GF-D8 (cell line): ENCODE measurements at places on chromosomes 13 and 19.

DNA sequence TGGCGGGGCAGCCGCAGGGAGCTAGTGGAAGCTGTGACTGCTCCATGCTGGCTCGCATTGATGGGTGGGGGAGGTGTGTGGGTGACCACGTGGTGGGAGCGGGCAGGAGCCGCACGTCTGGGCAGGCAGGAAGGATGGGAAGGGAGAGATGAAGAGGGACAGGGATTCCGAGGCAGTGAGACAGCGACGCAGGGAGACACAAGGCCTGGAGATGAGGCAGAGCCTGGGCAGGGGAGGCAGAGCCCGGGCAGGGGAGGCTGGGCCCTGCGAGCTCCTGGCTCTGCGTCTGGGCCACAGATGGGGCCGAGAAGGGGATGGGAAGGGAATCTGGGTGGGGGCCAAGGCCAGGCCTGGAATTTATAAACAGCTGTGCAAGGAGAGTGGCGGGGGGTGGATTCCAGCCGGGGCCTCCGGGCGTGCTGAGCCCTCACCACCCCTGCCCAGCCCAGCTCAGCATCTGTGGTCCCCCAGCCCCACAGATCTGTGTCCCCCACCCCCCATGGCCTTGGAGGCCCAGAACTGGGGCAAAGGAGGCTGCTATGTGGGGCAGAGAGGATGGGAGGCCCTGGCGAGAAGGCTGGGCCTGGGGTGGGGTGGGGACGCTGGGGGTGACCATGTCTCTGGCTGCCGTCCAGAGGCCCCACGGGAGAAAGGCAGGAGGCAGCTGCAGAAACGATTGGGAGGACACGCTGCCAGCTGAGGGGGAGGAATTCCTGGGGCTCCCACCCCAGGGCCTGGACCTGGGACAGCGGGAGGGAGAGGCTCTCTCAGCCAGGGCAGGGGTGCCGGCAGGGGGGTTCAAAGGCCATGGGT is 6.0 kb downstream of the EHD2 start:
- DNase-seq = no peak

- no peak for DNase-seq
Observed at GRCh38 chr13:83714236-83714635, 168.0 kb downstream of the SLITRK1 start.

DNA sequence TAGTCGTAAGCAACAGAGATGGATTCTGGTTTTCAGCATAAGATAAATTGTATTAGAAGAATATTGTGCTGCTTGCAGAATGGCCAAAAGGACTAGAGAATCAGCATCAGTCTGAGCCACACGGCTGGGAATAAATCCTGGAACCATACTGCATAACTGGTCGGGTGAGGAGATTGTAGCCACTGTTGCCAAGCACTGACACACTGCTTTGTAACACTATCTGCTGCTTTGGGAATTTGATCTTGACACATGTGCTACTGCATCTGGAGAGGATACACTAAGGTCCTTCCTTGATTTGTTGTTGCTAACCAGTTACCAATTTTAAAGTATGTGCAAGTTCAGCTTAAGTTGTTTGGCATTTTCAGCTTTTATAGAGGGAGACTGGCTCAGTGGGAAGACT is 1.9 kb downstream of the HNRNPA1L2 start:
- DNase-seq = no peak

- no peak for DNase-seq
Observed at GRCh38 chr13:31380715-31381114, 180.9 kb downstream of the B3GLCT start.

DNA sequence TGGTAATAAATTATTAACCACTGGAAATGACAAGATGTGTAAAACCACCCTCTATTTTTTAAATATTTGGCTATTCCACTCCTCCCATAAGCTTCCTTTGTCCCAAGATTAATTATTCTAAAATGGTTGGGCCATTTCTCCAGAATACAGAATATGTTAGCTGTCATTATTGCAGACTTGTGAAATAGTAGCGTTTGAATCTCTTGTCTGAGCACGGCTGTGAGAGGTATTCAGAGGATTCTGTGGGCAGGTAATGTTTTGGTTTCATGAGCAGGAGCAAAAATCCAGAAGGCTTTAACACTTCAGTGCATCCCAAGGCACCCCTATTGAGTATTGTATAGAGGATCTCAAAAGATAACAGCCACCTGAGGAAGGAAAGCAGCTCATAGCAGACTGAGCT is 256.0 kb downstream of the UQCRFS1 start:
- DNase-seq = no peak

DNA sequence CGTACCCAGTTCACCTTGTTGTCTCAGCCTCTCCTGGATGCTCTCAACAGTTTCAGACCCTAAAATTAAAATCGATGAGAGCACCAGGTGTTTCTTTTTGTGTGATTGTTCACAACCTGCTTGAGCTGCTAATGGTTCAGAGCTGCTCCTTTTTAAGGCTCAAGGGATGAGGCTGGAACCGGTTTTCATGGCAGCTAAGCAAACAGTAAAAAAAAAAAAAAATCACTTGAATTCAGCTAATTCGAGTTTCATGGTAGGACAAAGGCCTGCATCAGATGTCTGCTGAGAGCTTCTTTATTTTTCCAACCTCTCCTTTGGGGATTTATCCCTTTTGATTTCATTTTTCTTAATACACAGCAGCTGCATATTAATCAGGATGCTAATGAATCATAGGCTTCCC is 6.5 kb downstream of the SYCE2 start:
- no peak for DNase-seq

GRCh38 chr13:35485424-35485823 is 8.9 kb upstream of the MAB21L1 start:
- DNase-seq = no peak

DNA sequence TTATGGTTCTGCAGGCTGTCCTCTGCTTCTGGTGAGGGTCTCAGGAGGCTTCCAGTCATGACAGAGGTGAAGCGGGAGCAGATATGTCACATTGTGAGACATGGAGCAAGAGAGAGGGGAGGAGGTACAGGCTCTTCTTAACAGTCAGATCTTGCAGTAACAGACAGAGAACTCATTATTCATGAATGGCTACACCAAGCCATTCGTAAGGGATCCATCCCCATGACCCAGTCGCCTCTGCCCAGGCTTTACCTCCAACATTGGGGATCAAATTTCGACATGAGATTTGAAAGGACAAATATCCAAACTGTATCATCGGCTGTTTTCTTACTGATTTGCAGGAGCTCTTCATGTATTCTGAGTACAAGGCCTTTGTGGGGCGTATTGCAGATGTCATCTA is 21.7 kb downstream of the ZNF507 start:
- DNase-seq = no peak

- DNase-seq = no peak
Observed at GRCh38 chr13:40083841-40084240, 428.4 kb downstream of the COG6 start.

DNA sequence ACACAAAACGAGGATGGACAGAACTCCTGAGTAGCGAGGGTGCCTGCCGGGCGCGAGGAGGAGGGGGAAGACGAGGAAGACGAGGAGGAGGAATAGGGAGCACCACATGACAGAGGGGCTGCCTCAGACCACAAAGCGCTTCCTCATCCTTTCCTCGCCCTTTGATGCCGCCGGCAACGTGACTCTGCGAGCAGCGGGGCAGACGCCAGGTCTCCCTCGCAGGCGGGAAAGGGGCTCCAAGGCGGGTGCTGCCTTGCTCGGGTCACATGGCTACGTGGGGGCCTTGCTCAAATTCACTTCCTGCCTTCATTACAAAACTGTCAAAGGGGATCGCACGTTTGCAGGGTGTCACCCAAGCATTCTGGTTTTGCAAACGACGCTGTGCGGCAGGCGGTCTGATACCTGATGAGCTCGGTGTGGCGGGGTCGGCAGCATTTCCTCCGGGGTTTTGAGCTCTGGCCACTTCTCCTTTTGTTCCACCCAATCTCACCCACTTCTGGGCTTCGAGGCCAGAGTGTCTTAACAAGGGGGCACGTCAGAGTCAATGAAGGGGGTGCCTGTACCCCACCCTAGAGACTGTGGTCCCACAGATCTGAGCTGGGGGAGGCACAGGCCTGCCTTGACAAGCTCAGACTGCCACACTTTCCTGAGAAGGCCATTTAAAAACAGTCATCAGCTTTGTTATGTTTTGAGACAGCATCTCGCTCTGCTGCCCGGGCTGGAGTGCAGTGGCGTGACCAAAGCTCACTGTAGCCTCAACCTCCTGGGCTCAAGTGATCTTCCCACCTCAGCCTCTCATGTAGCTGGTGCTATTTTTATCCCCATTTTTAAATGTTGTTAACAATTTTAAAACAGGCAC is 14.9 kb downstream of the MAP2K2 start:
- DNase-seq = peak; percentile 96

DNA sequence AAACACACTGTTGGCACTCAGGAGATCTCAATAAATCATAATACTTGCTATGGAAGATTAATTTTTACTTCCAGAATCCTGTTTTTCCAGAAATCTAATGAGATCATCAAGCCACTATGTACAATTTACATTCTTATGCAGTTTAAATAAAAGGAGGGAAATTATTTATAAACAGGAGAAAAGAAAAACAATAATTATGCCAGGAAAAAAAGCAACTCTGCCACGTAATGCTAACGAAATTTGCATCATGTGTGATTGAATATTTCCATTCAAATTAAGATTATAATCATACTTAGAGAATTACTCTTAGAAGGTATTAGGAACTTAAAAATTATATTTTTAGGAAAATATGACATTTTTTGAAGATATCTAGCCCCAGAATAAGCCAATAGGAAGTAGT is 13.0 kb downstream of the FAM124A start:
- DNase-seq = no peak

DNA sequence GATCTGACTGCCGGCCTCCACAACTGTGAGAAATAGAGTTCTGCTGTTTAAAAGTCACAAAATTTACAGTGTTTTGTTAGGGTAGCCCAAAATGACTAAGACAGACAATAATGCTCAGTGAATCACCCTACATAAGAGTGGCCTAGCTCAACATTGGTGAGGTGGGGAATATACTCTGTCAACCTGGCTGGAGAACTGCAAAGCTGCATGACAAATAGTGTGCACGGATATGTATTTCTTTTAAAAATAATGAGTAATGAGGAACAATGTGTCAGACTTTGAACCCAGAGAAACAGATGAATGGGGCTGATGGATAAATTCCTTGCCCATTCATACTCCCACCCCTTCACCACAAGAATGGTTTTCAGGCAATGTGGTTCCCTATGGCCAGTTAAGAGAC is 372.4 kb downstream of the SUCLA2 start:
- no peak for DNase-seq

- DNase-seq = no peak
Observed at GRCh38 chr13:78409172-78409571, 194.2 kb downstream of the POU4F1 start.

GRCh38 chr13:106986687-106987426 is 418.9 kb upstream of the ARGLU1 start:
- DNase-seq = no peak

- DNase-seq = no peak
Observed at GRCh38 chr13:79452239-79452913, 28.6 kb upstream of the NDFIP2 start.

DNA sequence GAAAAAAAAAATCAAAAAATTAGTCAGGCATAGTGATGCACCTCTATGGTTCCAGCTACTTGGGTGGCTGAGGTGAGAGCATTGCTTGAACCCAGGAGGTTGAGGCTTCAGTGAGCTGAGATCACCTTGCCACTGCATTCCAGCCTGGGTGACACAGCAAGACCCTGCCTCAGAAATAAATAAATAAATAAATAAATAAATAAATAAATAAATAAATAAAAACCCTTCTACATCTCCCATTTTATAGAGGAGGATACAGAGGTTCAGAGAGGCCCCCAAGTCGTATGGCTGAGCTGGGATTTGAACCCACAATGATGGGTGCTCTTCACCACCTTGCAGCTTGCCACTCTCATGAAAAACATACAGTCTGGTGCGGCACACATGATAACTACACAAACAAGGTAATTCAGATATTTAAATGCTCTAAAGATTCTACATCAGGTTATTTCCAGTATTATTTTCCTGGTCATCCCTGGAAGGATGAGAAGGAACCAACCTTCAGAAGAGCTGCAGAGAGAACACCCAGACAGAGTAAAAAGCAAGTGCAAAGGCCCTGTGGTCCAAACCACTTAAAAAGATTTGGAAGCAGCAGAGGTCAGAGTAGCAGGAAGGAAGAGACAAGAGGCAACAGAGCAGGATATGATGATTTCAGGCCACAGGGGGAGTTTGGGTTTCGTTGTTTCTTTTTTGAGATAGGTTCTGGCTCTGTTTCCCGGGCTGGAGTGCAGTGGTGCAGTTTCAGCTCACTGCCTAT is 29.2 kb upstream of the OR1M1 start:
- no peak for DNase-seq

GRCh38 chr19:40466985-40467734 is at the start of gene SPTBN4:
SPTBN4 (plus strand) TSS chr19:40467001; CDS start chr19:40472622, 5,621 bp downstream.
- no peak for DNase-seq

GRCh38 chr19:31969016-31969415 is 376.4 kb upstream of the ZNF507 start:
- DNase-seq = no peak

DNA sequence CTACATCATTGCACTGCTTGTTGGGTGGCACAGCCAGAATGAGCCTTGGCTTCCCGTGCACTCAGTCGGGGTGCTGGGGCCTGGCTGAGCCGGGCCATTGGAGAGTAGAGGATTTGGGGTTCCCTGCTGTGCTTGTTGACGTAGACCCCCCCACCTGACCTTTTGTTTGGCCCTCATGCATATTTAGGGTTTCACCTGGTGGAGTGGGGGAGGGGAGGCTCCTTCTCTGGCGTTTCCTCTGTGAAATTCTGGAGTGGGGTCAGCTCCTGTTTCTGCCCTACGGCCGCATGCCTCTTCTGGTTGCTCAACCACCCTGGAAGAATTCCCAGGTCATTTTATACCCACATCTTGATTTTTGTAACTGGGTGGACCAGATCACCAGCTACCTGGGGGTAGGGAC is 82.8 kb downstream of the SIPA1L3 start:
- DNase-seq = no peak

DNA sequence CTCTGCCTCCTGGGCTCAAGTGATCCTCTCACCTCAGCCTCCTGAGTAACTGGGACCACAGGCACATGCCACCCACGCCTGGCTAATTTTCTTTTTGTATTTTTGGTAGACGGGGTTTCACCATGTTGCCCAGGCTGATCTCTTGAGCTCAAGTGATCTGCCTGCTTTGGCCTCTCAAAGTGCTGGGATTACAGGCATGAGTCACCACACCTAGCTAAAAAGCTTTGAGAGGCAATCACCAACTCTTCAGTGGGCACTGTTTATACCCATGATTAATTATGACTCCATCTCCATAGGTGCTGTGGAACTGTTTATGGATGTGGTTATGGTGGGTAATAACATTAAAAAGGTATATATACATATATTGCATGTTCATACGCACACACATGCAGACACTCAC is 7.5 kb upstream of the RBM26 start:
- no peak for DNase-seq

GRCh38 chr13:100365680-100366079 is 222.9 kb downstream of the GGACT start:
- DNase-seq = no peak
